ENCODE measurements at places on chromosomes 12 and 14. TPM values are rescaled to one million over a fixed set of nuclear protein-coding genes. Genes with fewer than 3 reads are reported as not detected.

- H3K27me3 ChIP-seq: no peaks in the 10 kb centered on the region
- no peak overlapping the region for H3K27ac ChIP-seq
- no peak for DNase-seq
Observed at GRCh38 chr12:47941871-47942613, 21.4 kb upstream of the TMEM106C start.

RHOF gene
- 18.0 TPM for total RNA-seq

CFAP251 gene
- 2.8 TPM for total RNA-seq

DNA sequence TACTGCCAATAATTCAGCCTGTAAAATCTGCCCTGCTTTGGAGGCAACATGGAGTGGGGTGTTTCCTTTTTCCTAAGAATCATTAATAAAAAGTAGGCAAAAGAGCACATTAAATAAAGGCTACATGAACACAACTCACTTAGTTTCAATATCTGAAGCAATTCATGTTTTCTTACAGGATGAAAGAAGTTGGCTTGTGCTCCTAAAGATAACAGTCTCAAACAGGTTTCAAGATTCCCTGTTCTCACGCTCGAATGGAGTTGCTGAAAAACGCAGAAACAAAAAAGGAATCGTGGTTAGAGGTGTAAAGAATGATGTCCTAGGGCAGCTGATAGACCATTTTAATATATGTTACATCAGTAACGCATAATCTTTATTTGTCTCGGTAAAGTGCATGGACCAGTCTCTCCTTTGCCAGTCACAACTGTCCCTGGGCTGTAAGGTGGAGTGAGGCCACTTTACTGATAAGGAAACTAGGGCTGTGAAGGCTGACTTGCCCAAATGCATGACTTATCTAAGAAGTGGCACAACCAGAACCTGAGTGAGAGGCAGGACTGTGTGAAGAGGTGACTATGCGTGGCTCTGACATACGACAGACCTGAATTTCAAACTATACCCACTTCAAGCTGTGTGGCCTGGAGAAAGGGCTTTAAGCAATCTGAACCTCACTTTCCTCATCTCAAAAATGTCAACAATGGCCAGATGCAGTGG is 12.6 kb downstream of the GIT2 start:
- H3K36me3 ChIP-seq: peaks cover 9% of the 10 kb centered on the region
- no peak overlapping the region for H3K27ac ChIP-seq
- DNase-seq: no peak
- no peak overlapping the region for H3K4me3 ChIP-seq
- H3K4me1 ChIP-seq: no peaks in the 10 kb centered on the region
- no peaks in the 10 kb centered on the region for H3K27me3 ChIP-seq

Data from aorta (tissue), 5 donors.